H1 (cell line): ENCODE measurements at places on chromosomes 12 and 14. TPM values are rescaled to one million over a fixed set of nuclear protein-coding genes. Genes with fewer than 3 reads are reported as not detected.

GRCh38 chr12:78316631-78317468 lies 486.2 kb downstream of the NAV3 start:
- no peak for DNase-seq

DNA sequence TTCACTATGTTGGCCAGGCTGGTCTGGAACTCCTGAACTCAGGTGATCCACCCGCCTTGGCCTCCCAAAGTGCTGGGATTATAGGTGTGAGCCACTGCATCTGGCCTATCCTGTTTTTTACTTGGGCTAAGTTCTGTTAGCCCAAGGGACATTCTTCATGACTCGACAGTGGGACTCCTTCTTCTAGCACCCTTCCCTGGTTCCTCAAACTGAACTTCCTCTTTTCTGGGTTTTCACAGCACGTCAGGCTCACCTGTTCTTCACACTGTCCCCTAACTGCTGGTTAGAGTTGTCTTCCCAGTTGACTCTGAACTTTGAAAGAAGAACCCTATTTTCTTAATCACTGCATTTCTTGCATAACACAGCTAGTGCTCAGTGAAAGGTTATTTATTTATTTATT lies 22.5 kb downstream of the CABP1 start:
- no peak for DNase-seq

- no peak for DNase-seq
These were observed 2.0 kb downstream of the RFLNA start for GRCh38 chr12:124296916-124297351.

DNA sequence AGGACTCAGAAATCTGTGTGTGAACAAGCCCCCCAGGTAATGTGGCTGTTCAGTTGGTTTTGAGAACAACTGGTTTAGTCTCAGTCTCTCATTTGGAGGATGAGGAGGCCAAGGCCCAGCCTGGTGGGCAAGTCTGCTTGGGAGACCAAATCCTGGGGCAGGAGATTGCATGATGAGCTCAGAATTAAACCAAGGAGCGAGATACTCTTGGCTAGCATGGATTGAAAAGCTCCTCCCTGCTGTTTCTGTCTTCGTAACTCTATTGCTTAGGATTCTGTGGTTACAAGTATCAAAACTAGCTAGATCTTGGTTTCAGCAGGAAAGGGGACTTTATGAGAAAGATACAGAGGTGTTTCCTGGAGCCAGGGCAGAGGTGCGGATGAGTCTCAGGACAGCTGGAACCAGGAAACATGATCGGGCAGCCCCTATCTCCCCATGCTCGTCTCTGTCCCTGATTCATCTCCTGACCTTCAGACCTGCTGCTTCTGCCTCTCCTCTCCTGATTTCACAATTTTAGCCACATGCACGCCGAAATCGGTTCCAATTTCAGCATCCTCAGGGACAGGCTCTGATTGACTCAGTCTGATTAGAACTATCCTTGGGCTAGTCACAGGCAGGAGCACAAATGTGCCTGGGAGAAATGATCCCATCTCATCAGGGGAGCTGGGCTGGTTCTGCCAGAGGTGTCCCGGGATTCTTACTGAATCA lies 40.2 kb upstream of the RIN3 start:
- peak; percentile 29 for DNase-seq

DNA sequence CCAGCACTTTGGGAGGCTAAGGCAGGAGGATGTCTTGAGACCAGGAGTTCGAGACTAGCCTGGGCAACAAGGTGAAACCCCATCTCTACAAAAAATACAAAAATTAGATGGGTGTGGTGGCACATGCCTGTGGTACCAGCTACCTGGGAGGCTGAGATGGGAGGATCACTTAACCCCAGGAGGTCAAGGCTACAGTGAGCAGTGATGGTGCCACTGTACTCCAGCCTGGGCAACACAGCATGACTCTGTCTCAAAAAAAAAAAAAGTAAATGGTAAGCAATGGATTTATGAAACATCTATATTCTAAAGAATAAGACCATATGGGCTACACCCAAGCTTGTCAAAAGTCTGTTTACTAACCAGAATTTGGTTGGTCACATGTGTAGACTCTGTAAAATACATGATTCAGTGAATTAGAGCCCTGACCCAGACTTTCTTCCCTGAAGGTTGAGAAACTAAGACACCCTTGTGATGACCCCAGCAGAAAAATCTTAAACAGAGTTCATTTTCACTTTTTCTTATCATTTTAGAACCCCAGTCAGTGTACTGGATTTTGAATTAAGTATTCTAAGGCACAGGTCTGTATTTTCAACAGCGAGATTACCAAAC lies 12.1 kb downstream of the FGD6 start:
- no peak for DNase-seq

DNA sequence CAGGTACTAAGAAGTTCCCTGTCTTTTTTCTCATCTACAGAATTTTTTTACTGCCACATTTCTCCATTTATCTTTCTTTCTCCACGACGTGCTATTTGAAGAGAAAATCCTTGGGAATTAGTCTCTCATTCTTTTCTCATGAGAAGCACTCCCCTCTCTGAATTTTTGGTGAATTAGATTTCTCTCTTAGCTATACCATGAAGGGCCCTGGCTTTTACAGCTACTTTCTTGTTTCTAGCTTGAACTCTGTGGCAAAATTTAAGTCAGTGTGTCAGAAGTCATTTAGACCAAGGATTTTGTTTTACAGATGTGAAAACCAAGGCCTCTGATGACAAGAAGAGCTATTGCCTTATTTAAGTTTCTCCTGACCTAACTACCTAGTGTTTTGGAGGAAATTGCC lies 213.1 kb downstream of the AEBP2 start:
- no peak for DNase-seq

- no peak for DNase-seq
These were observed 90.8 kb downstream of the NPAS3 start for GRCh38 chr14:33029511-33029910.

DNA sequence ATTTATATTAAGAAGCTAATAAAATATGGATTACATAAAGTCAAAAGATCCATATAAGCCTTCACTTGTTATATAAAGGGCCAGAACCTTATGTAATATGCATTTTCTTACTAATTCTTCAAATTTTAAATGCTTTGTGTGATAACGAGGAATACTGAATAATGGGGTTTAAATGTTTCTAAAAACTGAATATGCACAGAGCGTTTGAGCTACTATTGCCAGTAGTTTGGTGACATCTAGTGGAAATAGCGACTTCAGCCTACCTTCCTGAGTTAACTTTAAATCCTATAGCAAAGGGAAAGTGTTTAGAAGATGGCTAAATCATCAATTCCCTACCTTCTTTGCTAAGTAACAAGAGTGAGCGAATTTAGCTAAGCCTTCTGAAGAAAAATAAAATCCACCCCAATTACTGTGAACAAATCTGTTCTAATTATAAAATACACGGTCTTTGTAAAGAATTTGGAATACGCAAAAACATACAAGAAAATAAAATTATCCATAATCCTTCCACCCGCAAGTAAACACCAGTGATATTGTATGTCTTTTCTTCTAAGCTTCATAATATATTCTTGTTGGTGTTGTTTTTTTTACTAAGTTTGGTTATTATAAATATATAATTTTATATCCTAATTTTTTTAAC lies 115.5 kb upstream of the G2E3 start:
- no peak for DNase-seq

- no peak for DNase-seq
These were observed 1177.1 kb downstream of the FLRT2 start for GRCh38 chr14:86707071-86707470.

DNA sequence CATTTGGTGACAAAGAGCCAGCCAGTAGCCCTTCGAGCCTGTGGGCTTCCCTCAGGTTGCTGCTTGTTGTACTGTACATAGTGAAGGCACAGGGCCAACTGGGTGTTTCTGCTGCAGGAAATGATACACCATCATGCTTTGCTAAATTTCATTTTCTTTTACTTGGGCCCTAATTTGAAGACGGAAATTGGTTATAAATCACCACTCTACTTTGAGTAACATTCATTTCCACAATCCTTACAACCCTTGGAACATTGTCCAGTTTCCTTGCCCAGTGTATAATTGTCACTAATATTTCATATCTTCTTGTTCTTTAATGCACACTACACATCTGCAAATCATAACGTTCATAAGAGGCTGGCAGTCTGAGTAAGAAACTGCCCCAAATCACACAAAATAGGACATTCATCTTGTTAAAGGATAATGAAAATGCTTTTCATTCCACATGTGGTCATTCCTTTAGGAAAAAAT lies 30.2 kb downstream of the MSRB3 start:
- DNase-seq = no peak

- no peak for DNase-seq
These were observed 38.7 kb downstream of the STX2 start for GRCh38 chr12:130800312-130800711.

- DNase-seq = no peak
These were observed 77.1 kb upstream of the FUT8 start for GRCh38 chr14:65335411-65335947.

Gene SYCP3
- total RNA-seq = 0.07 TPM in 1 of 2 replicates, not detected in the other

Gene CFAP54
- total RNA-seq = 0.17 and 0.42 TPM in 2 replicates

Gene NELL2
- 50.6 and 54.2 TPM in 2 replicates for total RNA-seq

Gene EDDM3A
- total RNA-seq = not detected in 2 replicates

Gene PARPBP
- 33.2 and 38.1 TPM in 2 replicates for total RNA-seq

Gene DTX1
- 6.9 and 8.6 TPM in 2 replicates for total RNA-seq

Gene TAS2R31
- 1.4 and 1.5 TPM in 2 replicates for total RNA-seq

Gene ACSM4
- total RNA-seq = not detected in 2 replicates
